Stimulated activated CD8-positive, alpha-beta memory T cell treated with anti-CD3 and anti-CD28 coated beads, Interleukin-4, amount 100 ng/mL, for 1 hour (primary cell): ENCODE measurements at places on chromosomes 2 and 18.

GRCh38 chr2:171347591-171348032 is 86.2 kb downstream of the METTL8 start:
- no peak for DNase-seq

DNA sequence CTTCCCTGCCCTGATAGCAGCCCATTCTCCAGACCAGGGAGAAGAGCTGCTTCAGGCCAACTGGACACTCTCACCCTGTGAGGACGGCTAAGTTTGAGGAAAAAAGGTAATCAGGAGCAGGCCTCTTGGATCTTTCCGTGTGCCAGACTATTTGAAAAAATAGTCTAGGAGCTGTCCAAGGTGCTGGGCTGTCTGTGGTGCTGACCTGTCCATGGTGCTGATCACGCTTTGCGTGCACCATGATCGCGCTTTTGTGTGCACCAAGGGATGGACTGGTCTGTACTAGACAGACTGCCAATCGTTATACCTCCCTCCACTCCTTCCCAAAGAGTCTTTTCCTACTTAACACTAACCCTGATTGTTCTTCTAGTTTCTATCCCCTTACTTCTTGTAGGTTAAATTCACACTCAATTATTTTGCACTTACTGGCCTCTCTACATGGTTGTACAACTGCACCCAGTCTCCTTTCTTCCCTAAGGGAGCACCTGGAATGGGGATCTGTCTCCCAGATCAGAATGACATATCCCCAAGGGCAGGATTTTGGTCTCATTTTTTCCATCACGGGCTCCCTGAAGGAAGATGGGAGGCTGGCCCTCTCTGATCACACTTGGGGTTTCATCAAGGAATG is 295.4 kb downstream of the CELF4 start:
- no peak for DNase-seq

- DNase-seq = no peak
Observed at GRCh38 chr18:13266218-13267100, 47.9 kb downstream of the LDLRAD4 start.

GRCh38 chr18:74294526-74294925 is 2.8 kb upstream of the CYB5A start:
- no peak for DNase-seq

DNA sequence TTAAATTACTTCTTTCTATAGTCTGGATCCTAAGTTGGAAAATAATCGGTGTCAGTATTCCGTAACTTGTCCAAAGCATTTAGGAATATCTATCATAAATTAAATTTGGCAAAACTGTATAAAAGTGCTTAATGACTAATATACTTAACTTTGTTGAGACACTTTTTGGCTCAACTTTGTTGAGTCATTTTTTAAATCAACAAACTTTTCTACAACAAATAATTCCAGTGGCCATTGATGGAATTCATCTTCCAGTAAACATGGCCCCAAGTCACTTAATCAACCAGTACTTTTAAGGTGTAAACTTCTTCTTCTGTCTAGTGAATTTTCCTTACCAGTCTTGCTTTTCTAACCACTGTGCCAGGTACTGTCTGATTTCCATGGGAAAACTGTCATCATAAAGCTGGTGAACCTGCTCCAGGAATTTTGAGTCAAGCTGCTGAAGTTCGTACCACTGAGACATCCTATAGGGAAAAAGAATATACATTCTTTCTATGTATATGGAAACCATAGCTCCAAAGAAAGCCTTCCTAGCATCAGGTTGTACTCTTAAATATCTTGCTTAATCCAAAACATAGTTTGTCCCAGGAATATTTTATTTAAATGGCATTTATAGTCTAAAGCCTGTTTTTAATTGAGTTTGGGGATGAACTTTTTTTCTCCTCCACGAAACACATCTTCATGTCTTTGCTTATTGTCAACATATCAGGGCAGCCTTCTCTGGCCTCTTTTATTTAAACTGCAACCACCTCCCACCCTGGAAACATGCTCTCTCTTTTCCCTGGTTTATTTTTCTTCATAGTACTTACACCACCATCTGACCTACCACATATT is 4.2 kb downstream of the STAT1 start:
- DNase-seq = no peak

GRCh38 chr2:44167311-44167907 is 1.3 kb upstream of the PPM1B start:
- no peak for DNase-seq

- no peak for DNase-seq
Observed at GRCh38 chr2:47437287-47437686, 34.3 kb downstream of the MSH2 start.
